CD4-positive, alpha-beta T cell treated with Interleukin-17A for 1 hour (primary cell): ENCODE measurements at places on chromosomes 1 and 21.

DNA sequence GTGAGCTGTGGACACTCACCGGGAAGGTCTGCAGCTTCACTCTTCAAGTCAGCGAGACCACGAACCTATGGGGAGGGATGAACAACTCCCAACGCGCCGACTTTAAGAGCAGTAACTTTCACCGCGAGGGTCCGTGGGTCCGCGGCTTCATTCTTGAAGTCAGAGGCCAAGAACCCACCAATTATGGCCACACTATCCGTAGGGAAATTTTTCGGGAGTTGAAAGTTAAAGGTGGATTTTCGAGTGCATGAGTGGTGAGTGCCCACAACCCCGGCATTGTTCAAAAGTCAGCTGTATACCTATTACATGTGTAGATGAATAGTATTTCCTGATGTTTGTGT lies 19.7 kb downstream of the EXOC8 start:
- no peak for DNase-seq

GRCh38 chr1:179883040-179883744 lies 1.1 kb downstream of the TOR1AIP1 start:
- DNase-seq: peak; percentile 61

- DNase-seq: no peak
Observed at GRCh38 chr1:208899438-208899837, 655.3 kb upstream of the PLXNA2 start.

- no peak for DNase-seq
Observed at GRCh38 chr1:38210021-38210894, 163.7 kb upstream of the POU3F1 start.
